Activated naive CD4-positive, alpha-beta T cell treated with Interleukin-2 at 50 U/mL for 16 hours (primary cell): ENCODE measurements at places on chromosomes 5 and 9.

GRCh38 chr5:145776886-145777285, 58.3 kb downstream of the PRELID2 start:
- DNase-seq: no peak

DNA sequence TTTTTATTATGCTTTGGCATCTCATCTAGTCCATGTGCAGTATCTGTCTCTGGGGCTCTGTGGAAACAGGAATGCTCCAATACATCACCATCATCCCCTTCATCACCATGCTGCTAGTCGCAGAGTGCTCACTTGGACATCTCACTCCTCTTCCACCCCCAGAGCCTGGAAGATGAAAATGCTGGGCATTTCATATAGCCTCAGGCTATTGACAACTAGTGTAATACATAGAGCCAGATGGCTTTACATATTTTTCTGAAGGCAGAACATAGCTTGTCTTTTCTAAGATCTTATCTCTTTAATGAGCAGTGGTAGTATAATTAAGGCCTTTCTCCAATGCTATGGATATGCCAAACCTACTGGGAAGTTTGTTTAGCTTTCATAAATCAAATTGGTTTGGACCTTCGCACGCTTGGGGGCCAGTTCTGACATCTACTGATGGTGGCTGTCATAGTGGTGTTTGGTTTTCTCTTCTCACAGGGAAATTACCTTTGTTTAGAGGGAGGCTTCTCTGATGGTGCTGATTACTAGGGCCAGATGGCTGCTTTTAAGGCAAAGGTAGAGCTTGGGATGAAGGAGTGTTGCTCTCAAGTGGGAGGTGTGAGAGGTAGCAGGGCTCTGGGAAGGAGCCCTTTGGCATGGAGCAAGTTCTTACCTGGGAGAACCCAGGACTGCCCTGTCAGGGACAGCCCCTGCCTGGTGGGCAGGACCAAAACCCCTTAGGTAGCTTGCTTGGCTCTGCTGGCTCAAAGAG, 63.1 kb upstream of the CXCL14 start:
- no peak for DNase-seq

- DNase-seq: no peak
Observed at GRCh38 chr9:98724810-98725530, 16.2 kb upstream of the GABBR2 start.

DNA sequence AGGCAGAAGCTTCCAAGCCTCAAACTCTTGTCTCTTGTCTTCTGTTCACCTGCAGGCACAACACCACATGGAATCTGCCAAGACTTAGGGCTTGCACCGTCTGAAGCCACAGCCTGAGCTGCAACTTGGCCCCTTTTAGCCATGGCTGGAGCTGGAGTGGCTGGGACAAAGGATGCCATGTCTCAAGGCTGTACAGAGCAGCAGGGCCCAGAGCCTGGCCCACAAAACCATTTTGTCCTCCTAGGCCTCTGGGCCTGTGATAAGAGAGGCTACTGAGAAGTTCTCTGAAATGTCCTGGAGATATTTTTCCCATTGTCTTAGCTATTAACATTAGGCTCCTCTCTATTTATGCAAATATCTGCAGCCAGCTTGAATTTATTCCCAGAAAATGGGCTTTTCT, 330.8 kb downstream of the DTWD2 start:
- DNase-seq: no peak

GRCh38 chr9:112434487-112434886, 52.1 kb upstream of the KIAA1958 start:
- DNase-seq: no peak

GRCh38 chr5:88886252-88886651, 3.3 kb upstream of the MEF2C start:
- no peak for DNase-seq

- DNase-seq: no peak
Observed at GRCh38 chr9:81141961-81142360, 547.4 kb downstream of the TLE1 start.

DNA sequence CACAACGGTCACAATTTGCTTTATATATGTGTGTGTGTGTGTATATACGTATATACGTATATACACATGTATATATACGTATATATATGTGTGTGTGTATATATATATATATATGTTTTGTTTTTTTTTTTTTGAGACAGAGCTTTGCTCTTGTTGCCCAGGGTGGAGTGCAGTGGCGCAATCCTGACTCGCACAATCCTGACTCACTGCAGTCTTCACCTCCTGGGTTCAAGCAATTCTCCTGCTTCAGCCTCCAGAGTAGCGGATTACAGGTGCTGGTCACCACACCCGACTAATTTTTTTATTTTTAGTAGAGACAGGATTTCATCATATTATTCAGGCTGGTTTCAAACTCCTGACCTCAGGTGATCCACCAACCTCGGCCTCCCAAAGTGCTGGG, 3.1 kb downstream of the RNF38 start:
- no peak for DNase-seq

- peak; percentile 23 for DNase-seq
Observed at GRCh38 chr5:129664336-129664937, 83.5 kb upstream of the MINAR2 start.

DNA sequence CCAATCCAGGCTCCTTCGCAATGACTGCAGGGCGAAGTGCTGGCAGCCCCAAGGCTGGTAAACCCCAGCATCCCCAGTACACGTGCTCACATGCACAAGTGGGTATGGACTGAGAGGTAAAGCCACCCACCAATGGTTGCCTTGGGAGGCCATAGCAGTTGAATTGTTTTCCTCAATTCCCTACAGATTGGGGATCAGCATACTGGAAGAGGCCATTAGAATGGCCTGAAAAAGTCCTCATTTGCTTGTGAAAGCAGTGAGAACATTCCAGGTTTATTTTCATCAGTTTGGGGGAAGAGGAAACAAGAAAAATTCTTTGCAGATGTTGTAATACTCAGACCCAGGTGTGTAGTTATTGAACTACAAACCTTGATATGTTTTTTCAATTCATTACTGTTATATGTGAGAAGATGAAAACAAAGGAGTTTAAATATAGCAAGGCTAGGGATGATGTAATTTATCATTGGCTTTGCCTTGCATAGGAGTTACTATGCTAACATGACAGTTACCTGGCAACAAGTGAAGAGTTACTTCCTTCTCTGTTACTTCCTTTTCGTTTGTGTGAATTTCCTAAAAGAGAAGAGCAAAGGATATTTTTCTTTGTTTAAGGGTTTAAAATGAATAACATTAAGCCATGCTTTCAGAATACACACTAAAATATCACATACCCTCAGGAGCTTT, 36.4 kb downstream of the MTMR12 start:
- DNase-seq: no peak

DNA sequence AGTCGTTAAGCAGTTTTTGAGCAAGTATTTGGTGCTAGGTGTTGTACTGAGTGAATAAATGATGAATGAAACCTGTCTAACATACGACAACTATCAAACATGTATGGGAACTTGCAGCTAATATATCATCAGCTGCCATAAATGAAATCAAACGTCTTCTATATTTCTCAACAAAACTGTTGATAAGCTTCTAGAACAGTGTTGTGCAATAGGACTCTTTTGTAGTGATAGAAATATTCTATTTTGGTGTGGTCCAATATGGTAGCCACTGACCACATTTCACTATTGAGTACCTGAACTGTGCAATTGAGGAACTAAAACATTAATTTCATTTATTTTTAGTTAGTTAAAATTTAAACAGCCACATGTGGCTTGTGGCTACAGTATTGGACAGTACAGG, 16.3 kb upstream of the FYB1 start:
- no peak for DNase-seq

DNA sequence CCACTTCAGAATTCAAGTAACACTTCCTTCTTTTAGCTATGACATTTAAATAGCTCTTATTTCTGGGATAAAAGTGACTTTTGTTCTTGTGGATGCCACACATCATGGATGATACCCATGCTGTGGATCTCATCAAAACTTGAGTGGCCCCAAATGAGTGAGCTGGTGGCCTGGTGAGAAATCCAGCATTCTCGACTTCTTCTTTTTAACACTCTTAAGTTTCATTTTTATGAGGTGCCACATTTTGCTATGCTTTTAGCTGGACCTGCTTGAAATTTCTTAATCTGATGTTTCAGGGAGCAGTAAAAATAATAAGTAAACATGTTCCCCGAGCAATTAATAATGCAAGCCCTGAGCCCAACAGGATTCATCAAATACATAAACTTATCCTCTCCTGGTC, 384.8 kb upstream of the MEF2C start:
- DNase-seq: no peak

GRCh38 chr5:107387526-107388140, 283.1 kb downstream of the EFNA5 start:
- no peak for DNase-seq

- DNase-seq: no peak
Observed at GRCh38 chr5:131373265-131373664, 109.4 kb downstream of the CDC42SE2 start.

DNA sequence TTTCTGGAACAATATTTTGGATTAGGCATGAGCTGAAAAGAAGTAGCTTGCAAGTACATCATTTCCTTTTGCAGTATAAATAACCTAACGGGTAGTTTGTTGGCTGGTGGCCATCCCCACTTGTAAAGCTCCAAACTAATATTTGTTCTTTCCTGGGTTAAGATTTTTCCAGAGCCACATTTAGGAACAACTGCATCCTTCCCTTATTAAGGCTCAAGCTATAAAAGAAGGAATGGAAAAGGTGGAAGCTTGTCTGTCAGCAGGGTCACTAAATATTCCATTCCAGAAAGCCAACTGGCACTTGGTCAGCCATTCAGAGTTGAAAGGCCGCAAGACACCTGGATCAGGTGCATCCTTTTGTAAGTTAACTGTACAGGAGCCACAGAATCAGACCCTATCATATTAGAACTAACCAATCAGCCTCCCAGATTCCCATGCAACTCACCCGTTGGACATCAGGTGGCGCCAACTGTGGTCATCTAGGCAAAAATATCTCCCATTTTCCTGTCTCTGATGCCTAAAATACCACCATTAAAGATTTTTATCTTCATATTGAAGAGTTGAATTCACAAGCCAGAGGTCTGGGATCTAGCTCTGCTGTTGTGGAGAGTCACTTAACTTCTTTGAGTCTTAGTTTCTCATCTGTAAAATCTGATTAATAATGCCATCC, 82.9 kb downstream of the PTCD2 start:
- no peak for DNase-seq

DNA sequence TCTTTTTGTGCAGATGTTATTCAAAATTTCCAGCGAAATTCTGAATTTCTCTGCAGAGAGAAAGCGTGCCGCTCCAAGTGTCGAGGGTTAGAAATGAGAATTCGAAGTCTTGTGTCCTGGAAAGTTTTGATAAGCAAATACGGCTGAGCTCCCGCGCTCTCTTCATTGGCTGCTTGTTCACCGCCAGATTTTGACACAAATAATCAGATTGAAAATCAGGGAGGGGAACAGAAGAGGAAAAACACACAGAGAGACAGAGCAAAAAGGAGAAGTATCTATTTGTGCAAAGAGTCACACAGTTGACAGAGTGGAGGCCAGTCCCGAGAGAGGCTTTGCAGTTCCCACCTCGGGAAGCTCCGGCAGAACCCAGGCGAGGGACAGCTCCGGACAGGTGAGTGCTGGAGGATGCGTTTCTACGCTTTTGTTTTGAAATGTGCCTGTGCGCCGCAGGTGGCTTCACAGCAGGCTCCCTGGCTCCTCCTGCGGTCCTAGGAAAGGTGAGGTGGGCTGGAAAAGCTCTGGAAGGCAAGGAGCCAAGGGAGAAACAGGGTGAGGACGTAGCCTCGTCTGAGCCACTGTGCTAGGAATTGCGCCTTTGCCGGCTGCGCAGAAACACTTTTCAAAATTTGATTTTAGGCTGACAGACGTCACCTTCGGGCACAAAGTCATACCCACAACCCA, at the start of gene GFI1B:
TSS of gene GFI1B (plus strand) at position 244 of the 681 bp plus-strand sequence. CDS start 7,985 bp downstream, outside the sequence.
- DNase-seq: no peak

DNA sequence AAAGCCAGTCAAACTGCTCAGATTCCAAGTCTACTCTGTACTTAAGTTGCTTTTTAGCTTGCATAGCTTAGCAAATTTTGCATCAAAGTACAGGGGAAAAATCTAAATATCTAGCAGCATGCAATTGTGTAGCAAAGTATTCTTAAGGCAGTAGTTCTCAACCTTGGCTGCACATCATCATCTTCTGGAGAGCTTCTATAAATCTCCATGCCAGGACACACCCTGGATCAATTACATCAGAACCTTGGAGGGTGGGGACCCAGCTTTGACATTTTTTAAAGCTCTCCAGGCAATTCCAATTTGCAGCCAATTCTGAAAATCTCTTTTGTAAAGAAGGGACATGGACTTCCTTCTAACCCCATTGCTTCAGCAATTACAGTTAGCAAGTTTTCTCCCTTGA, 187.5 kb downstream of the SNCAIP start:
- DNase-seq: no peak

GRCh38 chr5:88188458-88189132, 80.0 kb downstream of the TMEM161B start:
- no peak for DNase-seq

DNA sequence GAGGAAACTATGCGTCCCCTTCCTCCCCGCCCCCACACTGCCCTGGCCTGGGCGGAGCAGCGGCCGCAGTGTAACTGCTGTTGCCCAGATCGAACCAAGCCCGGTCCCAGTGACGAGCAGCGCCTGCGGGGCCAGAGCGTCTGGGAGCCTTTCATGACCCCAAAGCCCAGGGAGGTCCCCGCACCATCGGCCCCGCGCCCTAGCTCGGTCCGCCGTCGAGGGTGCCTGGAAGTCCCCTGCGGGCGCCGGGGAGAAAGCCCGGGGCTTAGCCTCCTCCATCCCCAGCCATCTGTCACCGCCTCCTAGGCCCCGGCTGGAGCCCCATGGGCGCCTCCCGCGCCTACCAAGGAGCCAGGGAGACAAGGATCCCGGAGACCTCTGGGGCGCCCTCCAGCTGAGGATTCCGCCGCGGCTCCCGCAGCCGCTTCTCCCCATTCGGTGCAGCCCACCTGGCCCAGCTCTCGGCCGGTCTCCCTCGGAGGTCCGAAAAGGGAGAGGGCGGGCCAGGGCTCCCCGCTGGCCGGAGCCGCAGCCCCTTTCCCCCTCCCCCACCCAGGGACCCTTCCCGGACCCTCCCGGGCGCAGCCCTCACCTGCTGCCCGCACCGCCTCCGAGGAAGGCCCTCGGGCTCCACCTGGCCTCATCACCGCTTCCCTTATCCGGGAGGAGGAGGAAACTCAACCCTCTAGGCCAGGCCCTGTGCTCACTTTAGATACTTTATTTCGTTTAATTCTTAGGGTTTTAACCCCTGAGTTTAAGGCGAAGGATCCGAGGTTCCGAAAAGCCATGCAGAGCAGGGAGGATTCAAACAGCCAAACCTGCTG, 45.6 kb downstream of the APTX start:
- no peak for DNase-seq

- no peak for DNase-seq
Observed at GRCh38 chr5:143418140-143418866, 14.8 kb upstream of the NR3C1 start.

DNA sequence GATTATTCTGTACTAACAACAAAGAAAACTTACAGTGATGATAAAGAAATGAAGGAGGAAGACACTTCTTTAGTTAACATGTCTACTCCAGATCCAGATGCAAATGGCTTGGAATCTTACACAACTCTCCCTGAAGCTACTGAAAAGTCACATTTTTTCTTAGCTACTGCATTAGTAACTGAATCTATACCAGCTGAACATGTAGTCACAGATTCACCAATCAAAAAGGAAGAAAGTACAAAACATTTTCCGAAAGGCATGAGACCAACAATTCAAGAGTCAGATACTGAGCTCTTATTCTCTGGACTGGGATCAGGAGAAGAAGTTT, 67.9 kb downstream of the VCAN start:
- DNase-seq: no peak

- no peak for DNase-seq
Observed at GRCh38 chr9:111914749-111915424, 18.3 kb downstream of the UGCG start.

- DNase-seq: no peak
Observed at GRCh38 chr5:158407824-158408195, 548.9 kb upstream of the CLINT1 start.

GRCh38 chr9:83220730-83221129, 157.8 kb upstream of the RASEF start:
- no peak for DNase-seq
